ENCODE measurements at places on chromosomes 16 and 17.

DNA sequence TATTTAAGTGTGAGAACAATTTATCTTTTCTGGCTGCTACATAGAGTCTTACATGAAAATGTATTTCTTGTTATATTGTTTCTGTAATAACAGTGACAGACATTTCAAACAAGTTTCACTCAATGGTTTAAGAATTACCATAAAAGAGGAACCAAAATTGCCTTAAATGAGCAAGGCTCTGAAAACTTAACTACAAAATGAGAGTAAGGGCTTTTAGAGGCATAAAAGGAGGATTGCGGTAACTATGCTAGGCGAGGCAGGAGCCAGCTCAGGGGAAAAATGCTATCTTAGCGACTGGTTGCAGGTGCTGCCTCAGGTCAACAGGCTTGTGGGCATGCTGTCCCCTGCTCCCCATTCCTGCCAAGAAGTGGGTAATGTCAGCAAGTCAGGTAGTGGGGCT, 81.7 kb upstream of the MSI2 start:
- DNase-seq: no peak

DNA sequence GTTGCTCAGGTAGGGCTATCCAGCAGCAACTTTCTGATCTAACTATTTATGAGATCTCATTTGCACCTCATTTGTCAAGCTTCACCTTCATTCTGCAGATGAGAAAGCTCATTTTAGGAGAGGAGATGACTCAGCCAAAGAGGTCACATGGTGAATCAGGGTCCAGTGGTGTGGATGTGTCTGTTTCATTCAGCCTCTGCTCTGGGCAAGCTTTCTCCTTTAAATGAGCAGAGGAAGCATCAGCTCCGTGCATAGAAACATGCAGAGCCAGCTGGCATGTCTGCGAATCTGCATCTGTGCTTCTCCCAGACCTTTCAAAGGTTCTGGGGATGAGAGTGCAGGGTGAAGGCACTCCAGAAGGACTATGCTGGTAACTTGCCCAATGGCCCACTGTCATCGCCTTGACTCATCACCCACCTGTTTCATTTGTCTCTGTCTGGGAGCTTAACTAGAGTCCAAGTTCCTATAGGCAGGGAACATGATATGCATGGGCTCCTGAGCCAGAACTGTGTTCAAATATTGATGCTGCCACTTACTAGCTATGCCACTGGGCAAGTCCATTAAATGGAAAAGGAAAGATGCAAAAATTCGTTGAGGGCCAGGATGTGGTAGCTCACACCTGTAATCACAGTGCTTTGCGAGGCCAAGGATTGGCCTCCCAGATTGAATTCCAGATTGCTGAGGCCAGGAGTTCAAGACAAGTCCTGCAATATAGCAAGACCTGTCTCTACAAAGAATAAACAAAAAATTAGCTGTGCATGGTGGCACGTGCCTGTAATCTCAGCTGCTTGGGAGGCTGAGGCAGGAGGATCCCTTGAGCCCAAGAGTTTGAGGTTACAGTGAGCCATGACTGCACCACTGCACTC, 67.1 kb upstream of the NLK start:
- no peak for DNase-seq

DNA sequence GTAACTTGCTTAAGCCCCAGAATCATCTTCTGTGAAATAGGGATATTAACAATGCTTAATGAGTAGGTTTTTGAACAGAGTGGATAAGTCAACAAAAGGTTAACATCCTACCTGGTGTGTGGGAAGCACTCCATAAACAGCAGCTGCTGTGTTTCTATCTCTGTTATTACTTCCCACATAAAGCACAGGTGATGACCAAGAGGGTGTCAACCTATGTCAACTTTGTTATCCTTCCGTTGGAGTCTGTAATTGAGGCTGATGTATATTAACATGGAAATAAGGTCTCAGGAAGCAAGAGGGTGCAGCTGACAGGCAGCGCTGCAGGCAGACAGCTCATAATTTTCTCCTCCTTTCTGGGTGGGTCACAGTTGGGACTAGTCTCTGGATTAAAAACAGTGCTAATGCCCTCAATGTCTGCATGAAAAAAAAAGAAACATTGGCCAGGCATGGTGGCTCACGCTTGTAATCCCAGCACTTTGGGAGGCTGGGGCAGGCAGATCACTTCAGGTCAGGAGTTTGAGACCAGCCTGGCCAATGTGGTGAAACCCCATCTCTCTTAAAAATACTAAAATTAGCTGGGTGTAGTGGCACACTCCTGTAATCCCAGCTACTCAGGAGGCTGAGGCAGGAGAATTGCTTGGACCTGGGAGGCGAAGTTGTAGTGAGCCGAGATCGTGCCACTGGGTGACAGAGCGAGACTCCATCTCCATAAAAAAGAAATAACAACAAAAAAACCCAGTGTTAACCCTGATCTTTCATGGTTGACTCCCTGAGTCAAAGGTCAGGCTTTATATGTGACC, 269.6 kb downstream of the SNX29 start:
- DNase-seq: no peak

DNA sequence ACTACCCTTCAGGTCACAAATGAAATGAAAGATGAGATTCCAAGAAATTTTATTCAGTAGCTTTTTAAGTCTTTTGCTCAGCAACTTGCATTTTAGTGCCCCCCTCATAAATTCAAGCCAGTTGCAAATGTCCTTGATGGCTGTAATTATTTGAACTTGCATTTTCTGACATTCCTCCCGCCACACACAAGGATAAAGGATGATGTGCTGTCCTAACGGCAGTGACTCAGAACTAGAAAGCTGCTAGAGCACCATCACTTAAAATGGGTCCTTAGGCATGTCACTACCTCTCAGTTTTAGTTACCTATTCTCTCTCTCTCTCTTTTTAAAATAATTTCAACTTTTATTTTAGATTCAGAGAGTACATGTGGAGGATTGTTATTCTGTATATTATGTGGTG, 306.7 kb downstream of the CNTNAP4 start:
- no peak for DNase-seq

- DNase-seq: no peak
Measured at GRCh38 chr17:77325577-77326075, 184.9 kb downstream of the SEC14L1 start.

GRCh38 chr17:6430769-6431168, 4.2 kb downstream of the AIPL1 start:
- DNase-seq: no peak

- no peak for DNase-seq
Measured at GRCh38 chr16:88650749-88651275, at the start of gene CYBA. Gene CYBA (minus strand): TSS chr16:88651053. CDS start chr16:88651013, 40 bp downstream.

DNA sequence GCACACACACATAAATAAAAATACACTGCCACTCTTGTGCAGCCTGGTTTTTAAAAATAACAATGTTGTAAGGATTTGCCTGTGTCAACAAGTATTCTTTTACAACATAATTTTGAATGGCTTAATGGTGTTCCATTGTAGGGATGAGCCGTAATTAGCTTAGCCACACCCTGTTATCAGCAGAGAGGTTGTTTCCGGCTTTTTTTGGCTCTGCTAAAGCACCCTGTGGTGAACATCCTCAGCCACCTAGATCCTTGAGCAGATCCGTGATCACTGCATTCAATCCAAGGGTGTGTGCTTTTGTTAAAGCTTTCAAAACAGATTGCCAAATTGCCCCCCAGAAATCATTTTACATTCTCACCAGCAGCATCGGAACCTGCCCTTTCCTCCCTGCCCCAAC, 7.0 kb downstream of the KATNB1 start:
- DNase-seq: no peak

Measured in epithelial cell of prostate (primary cell).